Mammary epithelial cell (primary cell): ENCODE measurements at places on chromosomes 4 and X. TPM values are rescaled to one million over a fixed set of nuclear protein-coding genes. Genes with fewer than 3 reads are reported as not detected.

Gene TLR2
- total RNA-seq = 1.0 and 1.2 TPM in 2 replicates

Gene EDA2R
- 8.2 TPM for total RNA-seq

Gene PRR32
- not detected for total RNA-seq

Gene SMAD1
- 43.2 TPM for total RNA-seq

Gene CENPVL1
- not detected for total RNA-seq

Gene SMIM10
- 0.17 TPM for total RNA-seq

Gene BEX1
- 3.2 and 3.7 TPM in 2 replicates for total RNA-seq

Gene MAGEA4
- total RNA-seq = not detected in 2 replicates

Gene FHDC1
- 9.7 and 13.3 TPM in 2 replicates for total RNA-seq

Gene POLN
- 0.83 TPM for total RNA-seq

Gene NEXMIF
- total RNA-seq = 0.05 TPM in 1 of 2 replicates, not detected in the other

- DNase-seq = no peak
Observed at GRCh38 chr4:72770708-72771107, 201.7 kb upstream of the ADAMTS3 start.

DNA sequence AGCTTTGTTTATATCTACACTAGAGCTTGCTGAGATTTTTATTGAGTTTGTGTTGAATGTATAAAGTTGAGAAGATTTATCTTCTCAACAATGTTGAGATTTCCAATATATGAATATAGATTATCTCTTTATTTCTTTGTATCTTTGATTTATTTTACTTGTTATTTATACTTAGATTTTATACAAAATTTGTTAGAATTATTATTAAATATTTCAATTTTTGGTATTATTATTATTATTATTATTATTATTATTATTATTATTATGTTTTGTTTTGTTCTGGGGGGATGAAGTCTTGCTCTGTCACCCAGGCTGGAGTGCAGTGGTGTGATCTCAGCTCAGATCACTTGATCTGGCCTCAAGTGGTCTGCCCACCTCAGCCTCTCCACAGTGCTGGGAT, 322.5 kb downstream of the PPARGC1A start:
- DNase-seq = no peak

GRCh38 chr4:75054078-75054477, 121.2 kb downstream of the PARM1 start:
- DNase-seq = no peak

DNA sequence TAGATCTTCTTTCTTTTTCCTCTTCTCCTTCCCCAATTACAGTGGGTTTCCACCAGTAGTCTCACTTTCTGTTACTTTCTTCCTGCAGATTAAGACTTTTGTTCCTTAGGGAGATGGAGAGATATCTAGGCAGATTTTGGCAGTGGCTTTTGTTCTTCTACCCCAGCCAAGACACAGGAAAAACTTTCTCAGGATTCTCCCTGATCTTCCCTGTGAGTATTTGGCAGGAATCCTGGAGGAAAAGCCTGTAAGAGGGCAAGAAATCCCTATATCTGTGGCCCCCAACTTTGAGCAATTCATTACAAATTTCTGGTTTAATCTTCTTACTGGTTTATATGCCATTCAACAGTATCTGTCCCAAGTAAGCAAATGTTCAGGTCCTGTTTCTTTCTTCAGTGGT, 21.9 kb downstream of the SLC9A7 start:
- no peak for DNase-seq

DNA sequence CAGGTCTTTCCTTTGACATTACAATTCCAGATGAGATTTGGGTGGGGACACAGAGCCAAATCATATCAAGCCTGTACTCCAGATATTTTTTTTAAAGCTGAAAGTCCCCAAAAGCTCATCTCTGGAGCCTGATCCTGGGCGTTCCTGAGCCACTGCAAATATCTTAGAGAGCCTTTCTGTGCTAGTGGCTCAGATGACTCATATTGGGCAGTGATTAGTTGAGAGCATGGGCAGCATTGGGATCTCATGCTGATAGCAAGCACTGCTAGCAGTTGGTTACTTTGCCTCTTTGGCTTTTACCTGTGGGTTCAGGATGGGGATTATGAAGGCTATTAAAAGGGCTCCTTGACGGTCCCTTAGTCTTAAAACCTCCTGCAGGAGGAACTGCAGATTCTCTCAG, 51.4 kb upstream of the SCRG1 start:
- no peak for DNase-seq

- no peak for DNase-seq
Observed at GRCh38 chrX:107709266-107709806, 66.3 kb downstream of the TSC22D3 start.

GRCh38 chr4:172515266-172515879, 653.2 kb upstream of the GALNT7 start:
- DNase-seq = no peak

DNA sequence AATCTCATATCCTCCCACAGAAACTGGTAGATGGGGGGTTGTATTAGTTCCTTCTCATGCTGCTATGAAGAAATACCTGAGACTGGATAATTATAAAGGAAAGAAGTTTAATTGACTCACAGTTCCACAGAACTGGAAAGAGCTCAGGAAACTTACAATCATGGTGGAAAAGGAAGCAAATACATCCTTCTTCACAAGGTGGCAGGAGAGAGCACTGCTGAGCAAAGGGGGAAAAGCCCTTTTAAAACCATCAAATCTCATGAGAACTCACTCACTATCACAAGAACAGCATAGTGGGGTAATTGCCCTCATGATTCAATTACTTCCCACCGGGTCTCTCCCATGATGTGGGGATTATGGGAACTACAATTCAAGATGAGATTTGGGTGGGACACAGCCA, 250.5 kb upstream of the GPRIN3 start:
- DNase-seq = peak; percentile 6

DNA sequence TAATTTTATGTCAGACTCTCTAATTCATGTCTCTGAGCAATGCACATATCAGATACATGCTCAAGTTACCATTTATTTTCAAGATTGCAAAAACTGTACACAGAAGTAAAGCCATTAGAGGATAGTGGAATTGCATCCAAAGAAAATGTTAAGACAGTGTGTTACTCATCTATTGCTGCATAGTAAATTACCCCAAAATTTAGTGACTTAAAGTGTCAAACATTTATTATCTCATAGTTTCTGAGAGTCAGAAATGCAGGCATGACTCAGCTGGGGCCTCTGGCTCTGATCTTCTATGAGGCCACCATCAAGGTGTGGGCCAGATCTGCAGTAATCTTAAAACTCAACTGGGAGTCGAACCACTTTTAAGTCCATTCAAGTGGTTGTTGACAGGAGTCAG, 275.2 kb downstream of the QDPR start:
- DNase-seq = no peak

GRCh38 chrX:24124244-24124799, 25.2 kb upstream of the ZFX start:
- no peak for DNase-seq

- no peak for DNase-seq
Observed at GRCh38 chr4:21885770-21886169, 62.8 kb downstream of the KCNIP4 start.

GRCh38 chr4:104500442-104500841, 5.7 kb upstream of the CXXC4 start:
- no peak for DNase-seq

- DNase-seq = no peak
Observed at GRCh38 chr4:7337196-7338058, 97.3 kb downstream of the PSAPL1 start.

DNA sequence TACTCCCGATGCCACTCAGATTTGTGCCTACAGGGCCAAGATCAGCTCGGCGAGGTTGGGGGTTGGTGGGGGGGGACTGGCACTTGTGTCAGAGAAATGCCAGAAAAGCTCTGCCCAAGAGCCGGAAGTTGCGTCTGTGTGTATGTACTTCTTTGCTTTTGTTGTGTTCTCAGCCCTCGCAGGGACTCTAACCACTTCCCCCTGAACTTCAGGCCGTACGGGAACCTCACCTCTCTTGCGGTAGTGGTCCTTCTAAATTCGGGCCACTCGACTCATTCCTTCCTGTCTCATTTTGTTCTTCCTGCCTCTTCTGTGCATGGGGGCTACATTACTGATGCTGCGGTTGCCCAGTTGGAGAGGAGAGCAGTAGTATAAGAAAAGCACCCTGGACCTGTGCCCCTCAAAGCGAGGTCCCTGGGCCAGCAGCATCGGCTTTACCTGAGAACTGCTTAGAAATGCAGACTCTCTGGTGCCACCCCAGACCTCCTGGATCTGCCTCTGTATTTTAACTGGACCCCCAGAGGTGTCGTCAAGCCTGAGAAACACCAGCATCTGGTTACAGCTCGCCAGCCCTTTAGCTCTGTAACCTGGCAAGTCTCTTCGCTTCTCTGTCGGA, 146.3 kb upstream of the RPS6KA3 start:
- DNase-seq = no peak

GRCh38 chrX:107766470-107767150, 9.0 kb downstream of the TSC22D3 start:
- DNase-seq = peak; percentile 42

GRCh38 chrX:110427076-110427475, 68.4 kb downstream of the RTL9 start:
- DNase-seq = no peak
